ENCODE measurements at places on chromosomes 2 and 18.

- DNase-seq = no peak
Observed at GRCh38 chr18:46842583-46842982, 74.7 kb downstream of the PIAS2 start.

DNA sequence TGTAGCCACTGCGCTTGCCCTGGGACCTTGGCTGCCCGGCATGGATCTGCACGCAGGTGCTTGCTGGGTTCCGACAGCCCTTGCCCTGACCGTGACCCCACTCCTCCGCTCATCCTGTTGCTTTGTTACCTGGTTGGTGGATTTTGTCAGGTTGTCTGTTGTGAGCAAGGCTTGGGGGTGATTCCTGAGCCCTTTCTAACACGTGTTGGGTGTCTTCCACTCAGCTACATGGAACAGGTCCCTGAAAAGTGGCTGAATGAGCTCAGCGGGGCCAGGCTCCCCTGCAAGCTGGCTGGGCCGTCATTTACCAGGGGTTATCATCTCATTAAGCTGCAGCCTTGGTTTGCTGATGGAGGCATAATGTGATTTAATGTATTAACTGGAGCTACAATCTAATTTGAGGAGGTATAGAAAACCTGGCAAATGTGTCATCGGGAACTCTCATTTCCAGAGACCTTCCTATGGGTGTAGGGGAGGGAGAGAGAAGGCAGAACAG is 24.6 kb downstream of the RAMP1 start:
- no peak for DNase-seq

GRCh38 chr18:21741312-21741561 is 645 bp downstream of the MIB1 start:
- no peak for DNase-seq

DNA sequence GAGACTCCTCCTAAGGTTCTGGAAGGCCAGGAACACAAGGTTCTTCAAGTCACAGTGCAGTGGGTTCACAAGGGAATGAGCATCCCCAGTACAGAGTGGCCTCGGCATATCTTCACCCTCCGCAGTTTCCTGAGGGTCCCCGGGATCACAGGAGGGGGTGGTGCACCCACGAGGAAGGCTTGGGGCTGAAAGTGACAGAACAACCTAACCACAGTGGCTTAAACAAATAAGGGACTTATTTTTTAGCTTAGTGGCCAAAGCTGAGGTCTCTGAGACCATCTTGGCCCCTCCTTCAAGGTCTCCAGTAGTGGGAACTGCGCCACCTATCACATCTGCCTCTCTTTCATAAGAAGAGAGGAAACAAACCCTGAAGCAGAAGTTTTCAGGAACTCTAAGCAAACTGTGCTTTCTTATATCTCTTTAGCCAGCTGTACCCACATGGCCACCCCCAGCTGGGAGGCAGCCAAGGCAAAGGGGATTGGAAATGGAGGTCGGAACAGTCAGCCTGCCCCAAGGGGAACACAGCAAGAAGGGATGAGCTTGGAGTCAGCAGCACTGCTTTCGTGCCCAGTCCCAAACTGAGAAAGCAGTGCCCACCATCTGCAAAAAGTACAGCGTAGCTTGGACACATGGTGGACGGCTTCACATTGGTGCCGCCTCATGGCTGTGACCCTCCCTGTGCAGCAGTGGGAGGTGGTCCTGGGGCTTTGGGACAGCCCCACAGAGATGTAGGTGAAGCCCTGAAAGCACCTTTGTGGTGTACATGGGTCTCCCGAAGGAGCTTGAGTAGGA is 260.0 kb upstream of the ID2 start:
- no peak for DNase-seq

GRCh38 chr18:41324934-41325333 is 630.1 kb upstream of the PIK3C3 start:
- no peak for DNase-seq

GRCh38 chr2:1601471-1602277 is 142.6 kb downstream of the PXDN start:
- DNase-seq = no peak

DNA sequence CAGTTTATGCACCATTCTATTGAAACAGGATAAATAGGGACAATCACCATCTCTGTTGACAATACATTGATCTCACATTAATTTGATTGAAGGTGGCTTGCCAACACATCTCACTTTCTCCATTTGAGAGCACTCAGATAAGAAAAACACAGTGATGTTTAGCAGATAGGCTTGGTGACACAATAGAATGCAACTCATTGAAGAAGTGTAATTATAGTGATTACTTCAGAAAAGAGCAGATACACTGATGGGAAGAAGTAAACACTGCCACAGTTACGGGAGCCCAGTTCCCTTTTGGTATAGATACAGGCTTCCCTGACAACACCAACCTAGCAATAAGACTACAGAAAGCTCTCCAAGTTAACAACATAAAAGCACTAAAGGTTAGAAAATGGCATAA is 89.1 kb downstream of the FIGN start:
- no peak for DNase-seq

GRCh38 chr2:130898553-130898952 is 61.8 kb downstream of the ARHGEF4 start:
- no peak for DNase-seq

GRCh38 chr18:7657050-7657449 is 89.9 kb downstream of the PTPRM start:
- no peak for DNase-seq

DNA sequence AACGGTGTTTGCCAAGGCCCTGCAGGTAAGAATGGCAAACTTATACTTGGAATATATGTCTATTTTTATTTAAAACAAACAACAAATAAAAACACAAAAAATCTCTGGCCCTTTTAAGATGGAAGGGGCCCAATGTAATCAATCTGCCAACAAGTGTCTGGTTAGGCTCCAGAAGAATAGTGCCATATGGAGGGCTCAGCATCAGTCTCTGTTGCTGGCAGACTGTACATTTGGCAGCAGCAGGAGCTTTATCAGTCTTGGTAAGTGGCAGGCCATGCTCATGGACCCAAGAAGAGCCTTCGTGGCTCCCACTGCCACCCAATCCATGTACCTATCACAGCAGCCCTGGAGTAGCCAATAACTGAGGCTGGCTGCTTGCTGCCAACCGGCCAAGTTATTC is 101.1 kb downstream of the GALNT3 start:
- no peak for DNase-seq

DNA sequence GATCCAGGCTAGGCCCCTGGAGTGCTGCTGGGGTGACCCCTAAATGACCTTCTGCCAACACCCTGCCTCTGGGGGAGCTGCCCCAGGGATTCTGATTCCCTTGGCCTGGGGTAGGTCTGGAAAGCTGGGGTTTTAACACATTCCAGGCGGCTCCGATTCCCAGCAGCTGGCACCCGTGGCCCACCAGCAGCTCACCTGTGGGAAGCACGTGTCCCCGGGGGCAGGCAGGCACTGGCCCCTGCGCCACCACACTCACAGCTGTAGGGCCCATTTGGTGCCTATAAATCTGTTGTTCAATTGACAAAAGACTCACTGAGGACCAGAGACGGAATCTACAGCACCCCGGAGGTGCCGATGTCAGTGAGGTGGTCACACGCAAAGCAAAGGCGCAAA is 4.1 kb upstream of the KLHL30 start:
- no peak for DNase-seq

- DNase-seq = no peak
Observed at GRCh38 chr2:8987410-8987809, 16.1 kb downstream of the MBOAT2 start.

- DNase-seq = no peak
Observed at GRCh38 chr2:34474646-34475045, 875.5 kb upstream of the FAM98A start.

DNA sequence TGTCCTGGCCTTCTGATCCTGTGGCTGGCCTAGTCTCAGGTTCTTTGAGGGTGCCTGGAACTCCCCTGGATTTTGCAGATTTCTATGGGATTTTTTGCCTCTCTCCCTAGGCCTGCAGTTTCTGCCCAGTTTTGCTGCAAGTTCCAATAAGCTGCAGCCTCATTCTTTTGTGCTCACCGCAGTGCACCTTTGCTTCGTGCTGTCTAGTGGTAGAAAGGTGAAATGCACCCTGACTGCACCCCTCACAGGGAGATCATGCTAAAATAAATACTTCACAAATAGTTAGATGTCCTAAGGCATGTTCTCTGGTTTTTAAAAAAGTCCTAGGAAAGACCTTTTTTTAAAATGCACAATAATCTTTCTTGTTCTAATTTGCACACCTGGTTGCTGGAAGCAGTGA is 72.5 kb downstream of the GNAL start:
- DNase-seq = no peak

DNA sequence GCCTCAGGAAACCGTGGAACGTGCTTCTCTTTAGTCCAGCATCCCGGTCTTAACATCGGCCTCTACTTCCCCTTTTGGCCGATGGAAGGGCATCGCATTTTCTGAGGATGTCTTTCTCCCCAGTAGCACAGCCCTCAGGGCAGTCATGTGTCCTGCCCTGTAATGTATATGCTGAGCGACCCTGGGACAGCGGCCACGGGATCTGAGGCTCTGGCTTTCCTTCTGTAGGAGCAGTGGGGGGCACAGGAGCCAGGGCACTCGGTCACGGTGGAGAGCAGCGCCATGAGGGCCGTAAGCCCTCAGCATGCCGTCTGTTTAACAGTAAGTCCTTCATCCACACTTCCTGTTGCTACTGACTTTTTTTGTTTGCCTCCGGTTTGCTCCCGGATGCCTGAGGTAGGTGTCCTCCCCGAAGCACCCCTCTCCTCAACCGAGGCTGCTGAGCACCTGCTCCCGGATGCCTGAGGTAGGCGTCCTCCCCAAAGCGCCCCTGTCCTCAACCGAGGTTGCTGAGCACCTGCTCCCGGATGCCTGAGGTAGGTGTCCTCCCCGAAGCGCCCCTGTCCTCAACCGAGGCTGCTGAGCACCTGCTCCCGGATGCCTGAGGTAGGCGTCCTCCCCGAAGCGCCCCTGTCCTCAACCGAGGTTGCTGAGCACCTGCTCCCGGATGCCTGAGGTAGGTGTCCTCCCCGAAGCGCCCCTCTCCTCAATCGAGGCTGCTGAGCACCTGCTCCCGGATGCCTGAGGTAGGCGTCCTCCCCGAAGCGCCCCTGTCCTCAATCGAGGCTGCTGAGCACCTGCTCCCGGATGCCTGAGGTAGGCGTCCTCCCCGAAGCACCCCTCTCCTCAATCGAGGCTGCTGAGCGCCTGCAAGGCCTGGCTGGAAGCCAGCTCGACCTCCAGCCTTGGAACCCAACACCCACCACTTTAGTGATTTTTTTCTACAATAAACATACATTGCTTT is 169.3 kb downstream of the HDAC4 start:
- DNase-seq = no peak

- no peak for DNase-seq
Observed at GRCh38 chr2:164779383-164780057, 62.1 kb downstream of the COBLL1 start.

DNA sequence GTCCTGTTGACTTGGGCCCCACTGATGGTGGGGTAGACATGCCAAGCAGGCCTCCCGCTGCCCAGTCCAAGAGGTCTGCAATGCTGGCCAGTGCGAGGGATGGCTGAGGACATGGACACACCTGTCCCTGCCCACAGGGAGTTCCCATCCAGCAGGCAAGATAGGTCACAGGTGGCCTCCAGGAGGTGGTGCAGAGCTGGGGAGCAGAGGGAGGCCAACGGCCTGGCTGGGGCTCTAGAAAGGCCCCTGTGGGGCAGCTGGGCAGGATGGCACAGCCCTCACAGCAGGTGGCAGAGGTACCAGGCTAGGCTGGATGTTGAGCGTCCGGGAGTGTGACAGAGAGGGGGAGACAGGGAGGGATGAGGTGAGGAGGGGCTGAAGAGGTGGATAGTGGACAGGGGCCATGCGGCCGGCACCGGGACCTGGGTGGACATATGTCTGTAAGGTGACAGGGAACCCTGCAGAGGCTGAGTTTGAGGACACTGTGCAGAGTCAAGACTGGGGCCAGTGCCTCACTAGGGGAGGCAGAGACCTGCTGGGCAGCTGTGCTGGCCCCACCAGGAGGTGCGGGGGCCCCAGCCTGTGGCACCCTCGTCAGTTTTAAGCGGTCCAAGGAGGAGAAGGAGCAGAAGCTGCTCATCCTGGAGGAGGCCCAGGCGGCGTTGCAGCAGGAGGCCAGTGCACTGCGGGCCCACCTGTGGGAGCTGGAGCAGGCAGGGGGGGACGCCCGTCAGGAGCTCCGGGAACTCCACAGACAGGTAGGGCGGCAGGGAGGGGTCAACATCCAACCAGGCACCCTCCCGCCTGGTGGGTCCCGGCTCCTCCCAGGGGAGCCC is 34.3 kb upstream of the SNED1 start:
- DNase-seq = no peak

DNA sequence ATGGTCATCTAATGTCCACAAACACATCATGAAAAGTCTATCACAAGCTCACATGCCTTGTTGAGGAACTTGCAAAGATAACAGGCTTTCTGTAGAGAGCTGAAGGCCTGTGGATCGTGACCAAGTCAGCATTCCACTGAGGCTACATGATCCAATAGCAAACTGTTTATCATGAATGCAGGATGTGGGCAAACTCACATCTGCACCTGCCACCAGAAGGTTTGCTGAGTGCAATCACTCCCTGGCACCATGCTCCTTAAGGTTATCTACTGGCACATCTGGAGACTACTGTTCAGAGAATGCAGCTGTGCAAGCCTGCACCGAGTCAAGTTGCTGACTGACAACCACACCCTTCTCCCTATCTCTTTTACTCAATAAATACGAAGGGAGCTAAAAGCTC is 67.3 kb upstream of the ACAA2 start:
- no peak for DNase-seq

GRCh38 chr2:18824325-18824790 is 235.0 kb upstream of the NT5C1B start:
- no peak for DNase-seq

DNA sequence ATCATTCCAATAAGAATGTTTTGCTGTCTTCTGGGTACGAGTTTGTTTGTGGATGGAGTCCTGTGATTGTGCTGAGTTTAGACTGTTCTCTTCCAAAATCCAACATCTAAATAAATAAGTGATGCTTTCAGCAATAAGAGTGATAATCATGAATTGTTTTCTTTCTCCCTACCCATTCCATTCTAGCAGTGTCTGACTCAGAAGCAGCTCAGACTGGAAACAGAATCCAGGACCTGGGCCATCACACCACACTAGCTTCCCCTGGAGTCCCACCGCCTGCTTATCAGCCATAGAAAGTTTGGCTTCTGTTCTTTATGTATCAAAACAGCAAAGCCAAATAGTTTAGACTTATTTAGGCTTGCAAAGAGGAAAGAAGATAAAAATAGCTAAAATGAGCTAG is 76.4 kb upstream of the CNGA3 start:
- DNase-seq = no peak

- no peak for DNase-seq
Observed at GRCh38 chr2:192327576-192327975, 132.8 kb upstream of the TMEFF2 start.

DNA sequence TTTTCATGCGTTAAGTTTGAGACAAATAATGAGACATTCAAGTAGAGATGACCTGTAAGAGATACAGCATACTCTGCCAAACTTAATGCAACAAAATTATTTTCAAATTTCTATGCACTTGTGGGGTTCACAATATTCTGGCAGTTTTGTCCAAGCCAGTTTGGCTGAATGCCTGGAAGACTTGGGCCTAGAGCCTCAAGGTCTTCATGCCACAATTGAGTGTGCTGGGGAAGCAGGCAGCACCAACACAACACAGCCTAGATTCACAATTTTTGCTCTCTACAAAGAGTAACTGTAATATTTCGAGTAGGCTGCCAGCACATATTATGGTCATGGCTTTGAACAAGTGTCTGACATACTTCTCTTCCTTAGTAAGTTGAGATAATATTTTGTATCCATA is 461.4 kb upstream of the SPHKAP start:
- DNase-seq = no peak

GRCh38 chr2:159227467-159227866 is 59.0 kb downstream of the WDSUB1 start:
- no peak for DNase-seq

- DNase-seq = no peak
Observed at GRCh38 chr2:176107731-176108181, 676 bp downstream of the HOXD11 start.

All from NCI-H1417 treated with DMSO at 0.1 percent for 48 hours (cell line).